Left cardiac atrium (tissue), 4 donors: ENCODE measurements at places on chromosomes 13 and 19.

DNA sequence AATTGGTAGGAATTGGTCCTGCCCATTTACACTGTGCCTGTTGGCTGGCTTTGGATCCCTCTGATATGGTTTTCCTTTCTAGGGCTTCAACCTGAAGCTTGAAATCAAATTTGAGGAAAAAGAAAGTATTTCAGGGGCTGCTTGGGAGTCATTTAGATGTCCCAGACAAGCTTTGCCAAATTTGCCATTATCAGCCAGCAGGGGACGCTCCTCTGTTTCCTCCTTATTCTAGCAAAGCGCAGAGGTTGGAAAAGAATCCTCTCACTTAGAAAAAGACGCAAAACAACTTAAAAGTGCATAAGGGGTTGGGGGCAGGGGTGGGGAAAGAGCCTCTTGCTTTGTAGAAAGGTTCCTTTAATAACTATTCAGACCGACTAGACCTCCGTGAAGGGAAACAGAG lies 1211.1 kb upstream of the PCDH20 start:
- no peak for DNase-seq

- peak; percentile 79 for DNase-seq
Observed at GRCh38 chr19:932648-933552, 7.1 kb downstream of the ARID3A start.

- no peak for DNase-seq
Observed at GRCh38 chr19:56116606-56117005, 4.5 kb downstream of the ZNF787 start.

GRCh38 chr13:24249624-24250023 lies 59.8 kb upstream of the C1QTNF9 start:
- DNase-seq = no peak

DNA sequence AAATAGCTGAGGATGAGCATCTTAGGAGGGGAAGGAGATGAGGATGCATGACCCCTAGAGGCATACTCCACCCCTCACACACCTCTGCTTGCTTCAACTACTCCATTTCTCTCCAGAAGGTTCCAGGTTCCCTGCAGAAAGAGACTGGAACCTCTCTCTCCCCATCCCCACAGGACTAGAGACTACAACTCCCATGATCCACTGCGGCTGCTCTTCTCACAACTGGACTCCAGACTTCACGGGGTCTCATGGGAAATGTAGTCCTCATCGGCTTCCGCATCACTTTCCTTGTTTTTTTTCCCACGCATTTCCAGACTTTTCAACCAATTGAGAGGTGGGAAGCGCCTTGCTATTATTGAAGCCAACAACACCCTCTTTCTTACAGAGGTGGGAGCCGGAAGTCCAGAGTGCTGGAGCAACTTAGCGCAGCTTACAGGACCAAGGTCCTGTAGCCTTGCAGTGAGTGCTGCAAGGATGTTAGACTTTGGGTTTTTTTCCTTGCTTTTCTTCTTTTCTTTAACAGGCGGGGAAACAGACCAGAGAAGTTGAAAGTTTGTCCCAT lies 13.9 kb upstream of the CACNG6 start:
- peak; percentile 88 for DNase-seq

GRCh38 chr13:104773775-104774174 lies 1707.6 kb upstream of the SLC10A2 start:
- DNase-seq = no peak

DNA sequence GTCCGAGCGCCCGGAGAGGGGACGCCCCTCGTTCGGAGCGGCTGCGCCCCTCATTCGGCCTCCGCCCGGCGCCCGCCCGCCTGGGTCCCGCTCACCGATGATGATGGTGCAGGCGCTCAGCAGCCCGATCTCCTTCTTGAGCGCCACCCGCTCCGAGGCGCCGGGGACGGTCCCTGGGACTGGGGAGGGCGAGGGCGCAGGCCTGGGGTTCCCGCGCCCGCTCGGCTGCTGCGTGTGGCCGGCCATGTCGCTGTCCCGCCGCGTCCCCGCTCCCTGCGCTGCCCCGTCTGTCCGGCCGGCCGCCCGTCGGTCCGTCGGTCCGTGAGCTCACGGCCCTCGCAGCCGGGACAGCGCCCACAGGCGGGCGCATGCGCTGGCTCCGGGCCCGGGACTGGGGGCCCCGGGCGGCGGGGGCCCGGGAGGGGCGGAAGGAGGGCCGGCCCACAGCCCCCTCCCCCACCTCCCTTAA lies at the start of gene SLC7A10:
Gene SLC7A10 (minus strand): TSS at position 393 of the 469 bp plus-strand sequence. CDS start 147 bp downstream, at position 246.
- DNase-seq = no peak

GRCh38 chr19:16581145-16581970 lies 9.1 kb upstream of the SLC35E1 start:
- peak; percentile 25 for DNase-seq

- no peak for DNase-seq
Observed at GRCh38 chr19:13701624-13702023, 62.7 kb upstream of the MRI1 start.

DNA sequence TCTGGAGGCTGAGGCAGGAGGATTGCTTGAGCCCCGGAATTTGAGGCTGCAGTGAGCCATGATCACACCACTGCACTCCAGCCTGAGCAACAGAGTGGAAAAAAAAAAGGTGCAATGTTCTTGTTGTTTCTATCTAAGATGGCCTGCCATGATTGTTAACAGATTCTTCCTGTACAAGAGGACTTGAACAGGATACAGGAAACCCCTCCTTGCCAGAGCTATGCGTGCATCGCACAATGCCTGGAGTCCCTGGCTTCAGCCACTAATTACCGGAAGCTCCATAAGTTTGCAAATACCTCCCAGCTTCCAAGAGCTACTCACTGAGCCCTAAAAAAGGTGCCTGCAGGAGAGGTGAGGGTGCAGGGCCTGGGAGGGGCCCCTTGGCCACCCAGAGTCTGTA lies 13.1 kb upstream of the HIF3A start:
- peak; percentile 62 for DNase-seq

DNA sequence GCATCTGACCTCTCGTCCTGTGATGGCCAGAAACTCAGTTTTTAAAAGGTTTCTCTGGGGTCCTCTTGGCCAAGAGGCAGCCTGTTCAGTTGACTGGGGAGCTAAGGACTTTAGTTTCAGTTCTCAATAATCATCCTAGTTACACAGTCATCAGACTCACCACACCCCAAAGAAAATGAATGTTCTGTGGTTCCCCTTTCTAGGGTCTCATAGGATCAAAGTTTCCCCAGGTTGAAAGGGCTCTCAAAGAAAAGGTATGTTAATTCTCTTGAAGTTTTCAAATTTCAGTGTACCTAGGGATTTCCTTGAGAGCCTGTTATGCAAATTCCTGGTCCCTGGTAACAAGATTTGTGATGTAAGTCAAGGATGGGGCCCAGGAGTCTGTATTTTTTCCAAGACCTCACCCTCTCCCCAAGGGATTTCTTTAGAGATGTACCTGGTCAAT lies 94.9 kb downstream of the FAM216B start:
- DNase-seq = no peak

GRCh38 chr13:30615481-30615865 lies 2.2 kb upstream of the USPL1 start:
- no peak for DNase-seq

GRCh38 chr13:112522578-112522977 lies 65.4 kb downstream of the TUBGCP3 start:
- no peak for DNase-seq

DNA sequence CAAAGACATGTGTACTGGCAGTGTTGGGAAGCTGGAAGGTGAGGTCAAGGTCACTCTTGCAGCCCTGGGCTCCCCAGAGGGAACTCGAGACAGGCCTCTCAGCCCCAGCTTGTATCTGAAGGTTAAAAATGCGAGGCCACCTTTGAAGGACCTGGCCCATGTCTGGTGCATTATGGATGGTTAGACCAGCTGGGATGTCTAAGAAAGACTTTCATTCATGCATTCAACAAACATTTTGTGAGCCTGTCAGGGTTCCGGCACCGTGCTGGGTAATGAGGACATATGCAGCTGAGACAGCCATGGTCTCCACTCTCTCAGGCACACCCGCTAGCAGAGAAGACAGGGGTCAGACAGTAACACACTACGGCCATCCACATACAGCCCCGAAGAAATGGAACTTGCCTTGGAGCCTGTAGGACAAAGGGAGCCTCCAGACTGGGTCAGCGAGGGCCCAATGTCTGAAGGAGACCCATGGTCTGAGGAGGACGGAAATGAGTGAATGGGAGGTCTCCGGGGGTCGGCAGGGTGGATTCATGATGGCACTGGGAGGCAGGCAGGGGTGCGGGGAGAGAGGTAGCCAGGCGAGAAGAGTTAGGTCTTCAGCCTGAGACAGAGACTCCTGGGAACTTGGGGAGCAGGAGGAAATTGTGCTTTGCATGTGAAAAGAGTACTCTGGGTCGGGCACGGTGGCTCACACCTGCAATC lies 19.0 kb downstream of the VSTM2B start:
- DNase-seq = no peak

DNA sequence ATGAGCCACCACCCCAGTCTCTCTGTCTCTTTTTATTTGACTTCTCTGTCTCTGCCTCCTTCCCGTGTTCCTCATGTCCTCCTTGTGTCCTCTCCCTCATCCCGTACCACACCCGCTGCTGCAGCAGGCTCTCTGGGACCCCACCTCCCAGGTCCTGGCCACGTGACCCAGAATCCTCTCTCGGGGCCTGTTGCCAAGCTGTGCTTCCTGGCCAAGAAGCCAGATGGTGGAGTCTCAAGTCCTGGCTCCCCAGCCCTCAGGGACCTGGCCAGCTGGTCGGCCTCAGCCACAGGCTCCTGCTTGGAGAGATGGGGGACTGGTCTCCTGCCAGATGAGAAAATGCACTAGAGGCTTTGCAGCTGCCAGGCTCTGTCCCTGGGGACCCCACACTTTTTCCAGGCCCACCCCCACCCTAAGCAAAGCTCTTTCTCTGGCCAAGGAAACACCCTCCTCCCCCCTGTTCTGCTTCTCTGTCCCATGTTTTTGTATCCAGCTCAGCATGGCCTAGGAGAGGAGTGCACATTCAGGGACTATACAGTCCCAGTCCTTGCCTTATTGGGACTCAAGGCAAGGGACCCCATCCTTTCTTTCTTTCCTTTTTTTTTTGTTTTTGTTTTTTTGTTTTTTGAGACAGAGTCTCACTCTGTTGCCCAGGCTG lies 34.3 kb upstream of the SHKBP1 start:
- DNase-seq = peak; percentile 59

DNA sequence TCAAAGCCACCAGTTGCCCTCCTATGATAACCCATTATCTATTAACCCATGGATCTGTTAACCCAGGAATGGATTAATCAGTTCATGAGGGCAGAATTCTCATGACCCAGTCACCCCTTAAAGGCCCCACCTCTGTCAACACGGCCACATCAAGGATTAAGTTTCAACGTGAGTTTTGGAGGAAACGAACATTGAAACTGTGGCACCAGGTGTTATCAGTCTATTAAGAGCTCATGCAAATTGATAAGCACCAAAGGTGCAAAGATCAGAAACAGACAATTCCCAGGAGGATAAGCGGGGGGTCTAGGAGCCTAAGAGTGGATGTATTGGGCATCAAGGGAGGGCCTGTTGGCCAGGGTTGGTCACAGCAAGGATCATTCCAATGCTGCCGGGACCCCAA lies 19.9 kb upstream of the ELAVL1 start:
- no peak for DNase-seq

DNA sequence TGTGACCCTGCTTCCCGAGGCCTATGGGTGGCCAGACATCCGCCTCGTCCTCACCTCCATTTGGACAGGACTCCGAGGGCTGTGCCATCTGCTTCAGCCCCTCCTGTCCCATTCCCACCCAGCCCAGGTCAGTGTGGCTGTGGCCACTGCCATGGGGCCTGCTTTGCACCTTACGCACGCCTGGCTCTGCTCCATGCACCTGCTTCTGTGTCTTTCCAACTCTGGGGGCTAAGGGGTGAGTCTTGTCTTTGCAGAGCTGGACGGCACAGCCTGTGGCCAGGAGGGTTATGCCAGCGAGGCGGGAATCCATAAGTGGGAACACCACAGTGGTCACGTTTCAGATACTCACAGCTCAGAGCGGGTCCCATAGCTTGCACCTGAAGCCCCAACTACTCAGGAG lies 5.2 kb upstream of the ZNF554 start:
- no peak for DNase-seq

GRCh38 chr13:91278888-91279287 lies 68.6 kb upstream of the MIR17HG start:
- no peak for DNase-seq

GRCh38 chr19:49145573-49146407 lies 9.4 kb downstream of the HRC start:
- DNase-seq = peak; percentile 83

GRCh38 chr13:35891507-35892441 lies 239.4 kb downstream of the DCLK1 start:
- DNase-seq = no peak

- DNase-seq = peak; percentile 94
Observed at GRCh38 chr19:11339254-11340098, at the start of gene RAB3D. Gene RAB3D (minus strand): TSS chr19:11339657. CDS start chr19:11337399, 2,258 bp downstream.

GRCh38 chr13:71485913-71486312 lies 381.1 kb downstream of the DACH1 start:
- DNase-seq = no peak

DNA sequence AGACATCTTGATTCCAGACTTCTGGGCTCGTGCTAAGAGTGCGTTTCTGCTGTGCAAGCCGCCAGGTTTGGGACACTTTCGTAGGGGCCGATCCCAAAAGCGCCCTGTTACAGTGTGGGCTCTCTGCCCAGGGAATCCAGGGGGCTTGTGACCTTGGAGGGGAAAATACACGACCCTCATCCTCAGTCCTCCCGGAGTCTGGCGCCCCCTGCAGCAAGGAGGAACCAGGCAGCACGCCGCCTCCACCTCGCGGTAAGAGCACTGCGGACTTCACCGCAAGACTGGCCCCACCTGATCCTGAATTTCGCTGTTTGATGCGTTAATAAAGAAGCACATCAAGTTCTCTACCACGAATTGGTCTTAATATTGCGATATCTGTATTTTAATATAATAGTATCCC lies 5.2 kb downstream of the POLRMT start:
- DNase-seq = no peak

GRCh38 chr19:51978882-51979281 lies 7.8 kb downstream of the ZNF350 start:
- no peak for DNase-seq

- DNase-seq = peak; percentile 26
Observed at GRCh38 chr13:40388617-40389016, 277.8 kb downstream of the FOXO1 start.

GRCh38 chr13:27516103-27516502 lies 65.7 kb upstream of the MTIF3 start:
- no peak for DNase-seq
